Left cardiac atrium (tissue), 4 donors: ENCODE measurements at places on chromosomes 3 and 15. TPM values are rescaled to one million over a fixed set of nuclear protein-coding genes. Genes with fewer than 3 reads are reported as not detected.
A peak's percentile ranks its signal among the peaks of the same experiment; 100 is the strongest.

- DNase-seq, result peak; percentile 32
Observed at GRCh38 chr3:124834723-124835718, 52.1 kb downstream of the ITGB5 start.

DNA sequence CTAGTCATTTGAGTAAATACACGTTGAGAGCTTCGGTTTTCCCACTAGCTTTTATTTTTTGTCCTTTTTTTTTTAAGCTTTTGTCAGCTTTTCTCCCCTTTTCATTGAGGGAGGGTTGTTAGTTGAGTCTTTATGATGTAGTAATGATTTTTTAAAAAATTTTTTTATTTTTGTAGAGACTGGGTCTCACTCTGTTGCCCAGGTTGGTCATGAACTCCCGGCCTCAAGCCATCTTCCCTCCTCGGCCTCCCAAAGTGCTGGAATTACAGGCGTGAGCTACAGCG is 688 bp downstream of the ZSCAN2 start:
- no peak for DNase-seq

DNA sequence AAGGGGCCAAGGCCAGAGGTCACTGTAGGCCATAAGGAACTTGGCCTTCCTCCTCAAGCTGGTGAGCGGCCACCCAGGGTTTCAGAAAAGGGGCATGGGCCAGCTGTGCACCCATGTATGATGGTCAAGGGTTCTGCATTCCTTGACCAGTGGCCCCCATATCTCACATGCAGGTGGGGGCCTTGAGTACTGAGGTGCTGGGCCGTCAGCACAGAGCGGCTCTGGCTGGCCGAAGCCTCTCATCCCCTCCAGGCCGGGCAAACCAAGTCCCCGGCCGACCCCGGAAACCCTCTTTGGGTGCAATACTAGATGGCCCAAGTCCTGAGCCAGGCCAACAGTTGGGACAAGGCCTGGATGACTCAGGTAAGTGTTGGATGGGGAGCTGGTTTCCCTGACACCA is 9.5 kb downstream of the ALG3 start:
- no peak for DNase-seq

SLC28A1 gene
- 0.13 TPM for total RNA-seq

GRCh38 chr3:157335233-157336076 is 101.2 kb upstream of the PTX3 start:
- no peak for DNase-seq

GRCh38 chr3:129023909-129024308 is 22.8 kb downstream of the EFCC1 start:
- DNase-seq, result no peak

DNA sequence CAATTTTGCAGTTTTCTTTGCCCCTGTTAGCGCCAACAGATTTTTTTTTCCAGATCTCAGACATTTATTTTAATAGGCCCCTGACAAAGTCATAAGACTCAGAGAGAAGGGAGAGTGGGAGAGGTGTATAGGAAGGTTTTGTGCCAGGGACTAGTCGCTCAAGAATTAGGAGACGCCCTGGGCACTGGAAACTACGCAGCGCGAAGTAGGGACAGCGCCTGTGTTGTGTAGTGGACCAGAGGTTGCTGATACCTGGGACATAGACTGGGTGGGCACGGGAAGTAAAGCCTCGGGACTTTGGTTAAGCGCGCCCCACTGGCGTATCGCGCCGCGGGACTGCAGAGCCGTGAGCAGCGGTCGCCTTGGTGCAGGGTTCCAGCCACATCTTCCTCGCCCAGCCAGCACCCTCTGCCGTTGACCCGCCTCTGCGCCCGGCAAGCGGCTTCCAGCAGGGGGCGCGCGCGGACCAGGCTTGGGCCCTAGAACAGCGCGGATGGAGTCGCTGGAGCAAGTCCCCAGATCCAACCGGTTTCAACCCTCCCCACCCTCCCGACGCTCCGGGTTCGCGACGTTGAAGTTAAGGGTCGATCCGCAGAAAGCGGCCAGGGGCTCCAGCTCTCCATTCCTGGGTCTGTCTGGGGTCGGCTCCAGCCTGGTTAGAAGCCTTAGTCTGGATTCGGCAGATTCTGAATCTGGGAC is 3.0 kb upstream of the ISLR2 start:
- DNase-seq, result peak; percentile 91

FAM81A gene
- total RNA-seq, result 2.4 TPM

SI gene
- not detected for total RNA-seq

AADACL2 gene
- not detected for total RNA-seq

GRCh38 chr3:108301695-108302404 is 5.5 kb downstream of the HHLA2 start:
- DNase-seq, result no peak

- DNase-seq, result peak; percentile 97
Observed at GRCh38 chr3:168095611-168096209, at the start of gene GOLIM4. GOLIM4 (minus strand) TSS chr3:168095924; CDS start chr3:168095285, 639 bp downstream.

DCBLD2 gene
- total RNA-seq, result 38.2 TPM

- peak; percentile 58 for DNase-seq
Observed at GRCh38 chr3:15015456-15015855, 49.7 kb downstream of the MRPS25 start.

- DNase-seq, result no peak
Observed at GRCh38 chr3:181329024-181329423, 339.5 kb upstream of the DNAJC19 start.

DNA sequence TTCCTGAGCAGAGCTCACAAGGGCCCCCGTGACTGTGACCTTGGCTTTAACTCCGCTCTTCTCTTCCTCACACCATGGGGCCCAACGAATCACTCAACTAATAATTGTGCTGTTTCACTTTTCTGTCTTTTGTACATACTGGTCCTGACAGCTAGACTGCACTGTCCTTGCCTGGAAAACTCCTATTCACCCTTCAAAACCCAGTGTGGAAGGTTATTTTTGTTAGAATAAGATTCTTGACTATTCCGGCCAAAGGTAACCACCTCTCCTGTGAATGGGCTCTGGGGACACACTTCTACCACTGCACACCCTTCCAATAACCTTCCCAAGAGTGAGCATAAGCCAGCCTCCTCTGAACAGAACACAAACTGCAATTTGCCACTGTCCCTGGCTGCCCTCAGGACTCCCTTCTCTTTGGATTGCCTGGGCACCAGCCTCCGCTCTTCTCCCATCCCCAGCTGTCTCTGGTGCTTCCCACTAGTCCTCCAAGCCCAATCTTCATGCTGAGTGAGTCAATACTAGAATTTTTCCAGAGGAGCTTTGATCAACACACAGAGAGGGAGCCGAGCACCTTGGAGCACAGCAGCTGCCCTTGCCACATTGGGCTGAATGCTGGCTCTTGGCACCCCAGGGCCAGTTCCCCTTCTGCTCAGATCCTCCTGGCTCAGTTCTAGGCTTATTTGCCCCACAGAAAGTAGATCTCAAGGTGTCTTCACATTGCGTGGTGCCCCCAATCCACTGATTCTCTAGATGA is 2.1 kb downstream of the SCN5A start:
- DNase-seq, result no peak

DNA sequence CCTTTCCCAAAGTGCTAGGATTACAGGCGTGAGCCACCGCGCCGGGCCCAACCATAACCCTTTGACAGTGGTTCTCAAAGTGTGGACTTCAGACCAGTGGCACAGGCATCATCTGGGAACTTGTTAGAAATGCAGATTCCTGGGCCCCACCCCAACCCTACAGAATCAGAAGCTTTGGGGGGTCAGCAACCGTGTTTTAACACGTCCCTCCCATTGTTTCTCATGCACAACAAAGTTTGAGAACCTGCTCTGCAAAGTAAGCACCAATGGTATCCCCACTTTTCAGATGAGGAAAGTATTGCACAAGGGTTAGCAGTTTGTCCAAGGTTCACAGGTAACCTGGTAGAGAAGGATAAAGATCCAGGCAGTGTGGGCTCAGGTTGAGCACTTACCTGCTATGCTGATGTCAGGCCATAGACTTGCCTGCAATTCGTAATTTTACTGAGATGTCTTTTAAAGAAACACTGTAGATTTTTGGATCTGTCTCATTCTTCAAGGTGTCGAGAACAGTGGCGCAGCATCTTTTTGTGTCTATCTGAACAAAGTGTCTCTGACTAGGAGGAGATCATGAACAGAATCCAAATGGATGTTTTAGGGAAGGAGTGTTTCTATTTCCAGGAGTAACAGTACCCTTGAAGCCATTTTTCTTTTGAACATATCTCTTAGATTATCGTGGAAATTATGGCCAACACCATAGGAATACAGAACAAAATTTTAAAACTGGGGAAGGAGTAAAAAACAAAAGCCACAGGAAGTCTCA is 2.5 kb downstream of the GXYLT2 start:
- DNase-seq, result no peak

GRCh38 chr15:31265090-31265870 is 61.4 kb upstream of the KLF13 start:
- no peak for DNase-seq

DNA sequence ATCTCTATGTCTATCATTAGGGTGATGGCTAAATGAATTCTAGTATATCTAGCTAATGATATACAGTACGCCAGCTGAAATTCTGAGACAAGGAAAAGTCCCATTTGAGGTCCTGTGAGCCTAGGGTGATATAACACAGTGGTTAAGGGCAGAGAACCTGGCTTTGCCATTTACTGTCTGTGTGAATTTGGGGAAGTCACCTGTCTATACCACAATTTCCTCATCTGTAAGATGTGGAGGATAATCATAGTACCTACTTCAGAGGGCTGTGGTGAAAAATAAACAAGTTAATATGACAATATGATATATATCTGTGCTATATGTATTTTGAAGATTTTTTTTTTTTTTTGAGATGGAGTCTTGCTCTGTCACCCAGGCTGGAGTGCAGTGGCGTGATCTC is 9.8 kb upstream of the ANKDD1A start:
- no peak for DNase-seq

TMEM40 gene
- 6.5 TPM for total RNA-seq

AMOTL2 gene
- total RNA-seq, result 47.9 TPM
